ENCODE measurements at places on chromosomes 4 and X.

- DNase-seq: peak; percentile 60
Observed at GRCh38 chr4:75672461-75673026, 667 bp downstream of the G3BP2 start.

DNA sequence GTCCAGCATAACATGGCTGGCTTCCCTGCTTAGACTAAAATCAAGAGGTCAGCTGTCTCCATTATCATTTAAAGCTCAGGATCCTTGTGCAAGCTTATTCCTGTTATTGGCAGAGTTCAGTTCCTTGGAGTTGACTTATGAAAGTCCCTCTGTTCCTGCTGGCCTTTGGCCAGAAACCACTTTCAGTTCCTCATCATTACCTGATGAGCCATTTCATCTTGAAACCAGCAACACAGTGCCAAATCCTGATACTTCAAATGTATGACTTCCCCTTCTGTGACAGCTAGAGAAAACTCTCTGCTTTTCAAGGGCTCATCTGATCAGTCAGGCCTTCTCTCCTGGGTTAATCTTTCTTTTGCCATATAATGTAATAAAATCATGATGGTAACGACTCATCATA, 110.6 kb upstream of the FSTL5 start:
- DNase-seq: no peak

DNA sequence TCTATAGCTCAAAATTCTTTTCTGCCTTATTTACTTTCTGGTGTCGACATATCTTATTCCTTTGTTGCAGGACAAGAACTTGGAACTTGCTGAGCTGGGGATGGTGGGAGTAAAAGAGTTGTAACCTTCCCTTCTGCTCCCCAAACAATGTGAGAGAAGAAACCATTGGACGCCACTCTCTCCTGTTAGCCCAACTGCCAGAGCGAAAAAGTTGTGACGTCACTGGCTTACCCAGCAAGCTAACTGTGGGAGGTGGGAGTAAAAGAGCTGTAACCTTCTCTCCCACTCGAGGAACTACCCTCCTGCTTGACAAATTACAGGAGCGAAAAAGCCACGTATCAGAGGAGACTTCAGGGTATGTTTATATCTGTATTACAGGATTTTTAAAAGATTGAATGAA, 90.0 kb upstream of the PCDH10 start:
- no peak for DNase-seq

GRCh38 chr4:336893-337142, 796 bp upstream of the ZNF141 start:
- no peak for DNase-seq

DNA sequence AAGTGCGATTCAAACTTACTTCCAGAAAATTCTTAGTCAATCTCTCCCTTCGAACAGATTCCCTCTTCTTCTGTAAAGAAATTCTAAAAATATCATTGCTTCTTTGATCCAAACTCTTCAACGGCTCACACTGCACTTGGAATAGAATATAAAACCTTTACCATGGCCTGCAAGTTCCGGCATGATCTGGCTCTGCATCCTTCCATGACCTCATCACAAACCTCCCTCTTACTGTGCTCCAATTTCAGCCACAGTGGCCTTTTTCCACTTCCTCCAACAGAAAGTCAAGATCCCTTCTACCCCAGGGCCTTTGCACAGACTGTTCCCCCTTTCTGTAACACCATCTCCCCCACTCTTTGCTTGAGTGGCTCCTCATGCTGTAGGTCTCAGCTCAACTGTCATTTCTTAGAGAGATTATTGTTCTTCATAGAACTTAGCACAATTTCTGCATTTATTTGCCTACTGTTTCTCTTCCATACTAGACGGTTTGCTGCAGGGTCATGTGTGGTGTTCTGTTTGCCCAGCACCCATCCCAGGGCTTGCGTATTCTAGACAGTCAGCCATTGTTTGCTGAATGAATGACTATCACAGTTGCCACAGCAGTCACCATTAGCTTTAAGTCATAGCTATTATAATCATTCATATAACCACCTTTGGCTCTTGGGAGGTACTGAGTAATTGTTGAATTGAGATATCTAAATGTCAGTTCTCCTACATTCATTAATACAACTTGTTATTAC, 1.9 kb upstream of the STOX2 start:
- DNase-seq: no peak

Data from T-helper 1 cell (primary cell).